NCI-H1092 treated with DMSO at 0.1 percent for 48 hours (cell line): ENCODE measurements at places on chromosomes 3 and 15.

DNA sequence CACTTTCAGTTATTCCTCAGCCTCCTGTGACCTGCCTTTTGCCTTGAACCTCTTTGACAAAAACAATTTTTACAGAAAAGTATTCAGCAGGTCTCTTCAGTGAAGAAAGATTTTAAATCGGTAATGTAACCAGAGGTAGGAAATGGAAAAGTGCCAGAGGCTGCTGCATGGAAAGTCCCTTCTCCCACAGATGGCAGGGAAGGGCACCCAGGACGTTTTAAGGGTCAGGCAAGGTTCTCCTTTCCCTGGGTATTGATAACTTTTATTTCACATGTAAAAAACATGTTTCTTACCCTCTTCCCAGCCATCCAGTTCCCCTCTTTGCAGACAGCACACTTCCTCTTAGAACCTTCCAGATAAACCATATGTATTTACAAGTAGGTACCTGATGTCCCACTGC, 185.6 kb downstream of the OR4M2 start:
- DNase-seq: no peak

- DNase-seq: peak; percentile 16
Measured at GRCh38 chr15:68055224-68055705, 1.1 kb downstream of the PIAS1 start.

GRCh38 chr15:91787198-91787597, 66.3 kb upstream of the SLCO3A1 start:
- DNase-seq: no peak

DNA sequence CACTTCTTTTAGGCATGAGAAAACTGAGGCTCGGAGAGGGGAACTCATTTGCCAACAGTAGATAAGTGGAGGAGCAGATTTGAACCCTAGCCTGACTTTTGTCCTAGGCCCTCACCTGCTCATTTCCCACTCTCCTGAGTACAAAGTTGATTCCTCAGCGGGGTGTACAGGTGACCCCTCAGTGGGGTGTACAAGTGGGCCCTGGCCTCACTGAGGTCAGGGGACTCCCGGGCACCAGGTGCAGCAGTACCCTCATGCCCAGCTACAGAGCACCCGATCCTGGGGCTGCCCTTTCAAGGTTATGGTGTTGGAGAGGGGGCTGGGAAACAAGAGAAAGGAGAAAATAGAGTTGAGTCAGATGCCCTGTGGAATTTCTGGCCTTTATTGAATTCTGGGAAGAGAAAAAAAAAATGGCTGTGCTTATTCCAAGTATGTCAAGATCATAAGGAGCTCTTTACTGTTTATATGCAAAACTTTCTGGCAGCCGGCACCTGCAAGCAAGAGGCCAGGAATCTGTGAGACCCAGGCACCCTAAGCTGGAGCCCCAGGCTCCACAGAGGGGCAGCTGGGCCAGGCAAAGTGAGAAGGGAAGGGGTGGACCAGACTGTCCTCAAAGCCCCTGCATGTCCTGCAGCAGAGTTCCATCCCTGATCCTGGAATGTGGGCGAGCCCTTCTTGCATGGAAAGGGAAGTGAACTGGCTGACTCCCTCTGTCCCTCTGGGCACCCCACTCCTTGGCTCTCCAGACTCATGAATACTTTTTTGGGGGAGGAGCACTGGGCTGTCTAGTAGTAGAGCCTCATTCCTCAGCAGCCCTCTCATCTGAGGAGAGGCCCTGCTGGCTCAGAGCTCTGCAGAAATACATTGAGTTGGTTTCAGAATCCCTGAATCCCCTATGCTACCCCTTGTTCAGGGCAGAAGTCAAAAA, 43.1 kb downstream of the AMOTL2 start:
- DNase-seq: no peak

GRCh38 chr3:114218578-114219185, 18.7 kb downstream of the ZNF80 start:
- no peak for DNase-seq

GRCh38 chr3:76026379-76026778, 241.0 kb upstream of the ZNF717 start:
- no peak for DNase-seq

GRCh38 chr3:108503722-108504121, 6.7 kb downstream of the MYH15 start:
- no peak for DNase-seq

DNA sequence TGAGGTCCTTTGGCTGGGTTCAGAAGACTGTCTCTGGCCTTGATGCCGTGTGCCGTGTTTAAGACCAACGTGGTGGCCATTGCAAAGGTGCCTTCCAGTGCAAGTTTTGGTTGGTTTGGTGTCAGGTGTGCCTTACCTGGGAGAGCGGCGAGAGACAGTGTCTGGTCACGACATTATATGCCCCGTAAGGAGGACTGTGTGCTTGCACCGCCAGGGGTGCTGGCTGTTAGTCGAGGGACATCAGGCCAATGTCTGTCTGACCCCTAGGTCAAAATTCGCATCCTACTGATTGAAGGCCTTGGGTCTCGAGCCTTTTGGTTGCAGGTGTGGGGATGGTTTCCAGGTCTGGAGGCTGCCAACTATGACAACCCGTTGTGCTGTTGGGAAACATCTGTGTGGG, 111.9 kb downstream of the SNRPN start:
- DNase-seq: no peak

DNA sequence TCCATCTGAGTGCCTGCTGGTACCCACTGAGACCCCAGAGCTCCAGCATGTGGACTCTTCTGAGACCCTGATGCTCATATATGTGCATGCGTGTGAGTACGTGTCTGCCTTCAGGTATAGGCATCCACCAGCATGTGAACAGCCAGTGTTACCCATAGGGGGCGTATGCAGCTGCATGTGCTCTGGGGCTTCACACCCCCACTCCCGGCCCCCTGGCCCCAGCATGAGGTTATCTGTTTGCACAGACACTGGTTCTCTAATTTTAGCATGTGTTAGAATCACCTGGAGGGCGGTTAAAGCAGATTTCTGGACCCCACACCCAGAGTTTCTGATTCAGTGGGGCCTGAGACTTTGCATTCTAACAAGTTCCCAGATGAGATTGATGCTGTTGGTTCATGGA, 824 bp upstream of the CILP start:
- no peak for DNase-seq

DNA sequence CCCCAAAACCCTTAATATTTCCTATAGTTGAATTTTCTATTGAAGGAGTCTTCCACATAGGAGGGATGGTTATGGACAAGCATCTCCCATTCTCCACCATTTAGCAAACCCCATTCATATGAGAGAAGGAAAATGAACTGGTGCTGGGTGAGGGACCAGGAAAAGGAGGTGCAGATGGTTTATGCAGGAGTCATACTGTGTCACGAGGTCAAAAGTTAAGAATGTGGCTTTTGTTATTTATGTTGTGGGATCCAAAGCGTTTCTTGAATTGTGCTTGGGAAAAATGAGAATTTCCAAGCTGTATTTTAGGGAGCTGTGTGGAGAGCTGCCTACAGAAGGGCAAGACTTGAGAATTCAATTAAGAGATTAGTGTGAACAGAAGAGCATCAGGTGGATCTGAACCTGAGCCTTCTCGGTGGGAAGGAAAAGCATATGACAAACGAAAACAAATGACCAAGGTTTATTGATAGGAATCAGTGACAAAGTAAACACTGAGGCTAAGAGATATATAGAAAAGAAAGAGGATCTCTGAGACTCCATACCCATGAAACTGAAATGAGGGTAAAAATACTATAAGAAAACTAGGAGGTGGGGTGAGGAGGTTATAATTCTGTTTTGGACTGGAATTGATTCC, 473.3 kb upstream of the NR2F2 start:
- DNase-seq: no peak

DNA sequence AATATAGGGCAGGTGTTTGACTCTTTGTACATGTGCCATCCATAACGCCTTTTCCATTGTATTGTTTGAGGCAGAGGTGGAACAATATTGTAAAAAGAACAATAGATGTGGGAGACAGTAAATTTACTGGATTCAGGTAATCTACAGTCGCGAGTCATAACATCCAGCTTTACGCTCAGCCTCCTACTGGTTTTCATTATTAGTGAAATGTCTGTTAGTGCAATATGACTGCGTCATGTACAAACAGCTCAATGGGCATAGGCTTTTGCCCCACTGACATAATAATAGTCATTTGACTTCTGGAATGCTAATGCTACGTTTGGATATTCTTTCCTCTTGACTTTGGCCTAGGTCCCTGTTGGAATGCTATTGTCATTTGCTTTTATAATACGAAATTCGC, 9.5 kb downstream of the CACNA2D3 start:
- no peak for DNase-seq

GRCh38 chr3:58101499-58102389, 93.5 kb downstream of the FLNB start:
- DNase-seq: no peak

DNA sequence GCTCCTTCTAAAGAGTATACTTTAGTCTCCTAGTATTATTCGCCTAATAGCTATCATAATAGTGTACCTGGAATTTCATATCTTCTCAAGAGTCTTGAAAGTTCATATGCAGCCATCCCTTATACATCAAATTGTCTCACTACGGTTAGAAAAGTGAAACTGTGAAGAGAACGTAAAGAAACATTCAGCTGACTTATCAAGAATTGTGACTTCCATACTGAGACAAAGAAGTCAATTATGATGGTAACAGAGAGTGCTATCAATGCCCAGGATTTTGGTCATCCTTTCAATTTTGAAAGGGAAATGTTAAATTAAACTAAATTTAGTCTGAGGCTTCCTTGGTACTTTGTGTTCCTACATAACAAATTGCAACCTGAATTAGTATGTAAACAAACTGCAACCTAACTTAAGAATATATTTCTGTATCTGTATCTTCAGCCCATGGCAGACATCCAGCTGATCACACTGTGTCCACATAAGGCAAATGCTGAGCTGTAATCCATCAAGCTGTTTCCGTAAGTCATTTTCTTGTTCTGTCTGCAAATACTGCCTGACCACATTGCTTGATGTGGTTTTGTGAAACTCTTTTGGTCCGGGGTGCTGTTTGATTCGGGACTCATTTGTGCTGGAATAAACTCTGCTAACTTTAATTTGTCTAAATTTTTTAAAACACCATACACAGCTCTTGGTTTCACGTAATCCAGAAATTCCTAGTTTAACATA, 469.6 kb downstream of the SI start:
- DNase-seq: no peak

GRCh38 chr3:120370463-120370862, 21.3 kb upstream of the LRRC58 start:
- DNase-seq: no peak

GRCh38 chr3:161150001-161150525, 44.9 kb upstream of the B3GALNT1 start:
- no peak for DNase-seq

DNA sequence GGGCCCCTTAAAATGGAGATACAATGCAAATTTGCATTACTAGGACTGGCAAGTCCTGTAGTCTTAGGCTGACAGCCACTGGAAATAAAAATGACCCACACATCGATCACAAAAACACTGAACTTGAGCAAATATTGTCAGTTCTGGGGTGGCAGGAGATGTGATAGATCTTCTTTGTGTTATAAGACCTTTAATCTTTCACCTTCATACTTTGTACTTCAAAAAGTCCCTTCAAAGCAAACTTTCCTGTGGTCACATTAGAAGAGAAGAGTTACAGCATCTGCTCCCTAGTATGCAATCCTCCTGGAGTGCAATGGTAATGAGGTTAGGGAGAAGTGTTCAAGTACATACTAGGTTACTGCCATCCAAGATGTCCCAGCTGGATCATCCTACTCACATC, 149.4 kb upstream of the KCNMB2 start:
- no peak for DNase-seq

DNA sequence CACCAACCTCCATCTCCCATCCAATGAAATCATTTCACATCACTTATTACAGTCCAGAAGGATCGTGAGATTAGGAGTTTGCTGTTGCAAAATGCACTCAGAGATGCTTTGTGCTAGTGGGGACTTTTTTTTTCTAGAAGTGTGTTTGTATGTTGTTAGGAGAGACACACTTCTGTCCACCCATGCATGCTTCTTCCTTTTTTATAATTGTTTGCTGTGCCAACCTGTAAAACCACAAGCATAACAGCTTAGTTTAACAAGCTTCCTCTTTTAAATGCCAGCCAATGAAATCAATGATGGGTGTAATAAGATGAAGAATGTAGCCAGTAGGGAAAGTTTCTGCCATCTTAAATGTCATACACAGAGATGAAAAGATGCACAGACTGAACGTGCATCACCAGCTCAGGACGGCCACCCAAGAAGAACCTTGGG, 305.6 kb upstream of the STT3B start:
- no peak for DNase-seq

DNA sequence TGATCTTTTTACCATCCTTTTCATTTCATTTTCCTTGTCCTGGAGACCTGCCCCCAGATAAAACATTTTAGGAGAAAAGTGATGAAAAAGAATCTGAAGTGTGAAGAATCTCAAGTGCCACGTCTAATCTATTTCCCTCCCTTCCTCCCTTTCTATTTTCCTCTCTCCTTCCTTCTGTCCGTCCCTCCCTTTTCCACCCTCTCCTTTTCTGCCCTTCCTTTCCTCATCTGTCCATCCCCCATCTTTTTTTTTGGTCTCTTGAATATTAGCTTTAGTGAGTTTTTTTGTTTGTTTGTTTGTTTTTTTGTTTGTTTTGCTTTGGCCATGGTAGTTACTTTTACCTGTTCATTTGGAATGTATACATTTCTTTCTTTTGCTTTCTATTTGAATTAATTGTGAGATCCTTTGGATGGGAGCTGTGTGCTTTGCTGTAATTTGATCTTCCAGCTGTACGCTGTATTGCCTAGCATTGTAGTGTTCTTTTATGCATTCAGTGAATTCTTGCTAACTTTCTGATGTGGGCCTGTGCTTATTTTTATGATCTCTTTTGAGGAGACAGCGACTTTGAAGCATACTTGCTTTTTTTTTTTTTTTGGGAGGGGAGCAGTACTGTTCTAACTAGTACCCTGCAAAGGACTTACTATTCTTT, 19.2 kb downstream of the CDIN1 start:
- DNase-seq: peak; percentile 1

- peak; percentile 46 for DNase-seq
Measured at GRCh38 chr3:183378008-183378407, 50.4 kb downstream of the MCF2L2 start.

GRCh38 chr3:65146179-65146578, 458.4 kb upstream of the ADAMTS9 start:
- no peak for DNase-seq

GRCh38 chr3:45582430-45582829, 12.1 kb upstream of the LIMD1 start:
- DNase-seq: no peak

- DNase-seq: no peak
Measured at GRCh38 chr15:63420333-63420747, 38.7 kb upstream of the CA12 start.

DNA sequence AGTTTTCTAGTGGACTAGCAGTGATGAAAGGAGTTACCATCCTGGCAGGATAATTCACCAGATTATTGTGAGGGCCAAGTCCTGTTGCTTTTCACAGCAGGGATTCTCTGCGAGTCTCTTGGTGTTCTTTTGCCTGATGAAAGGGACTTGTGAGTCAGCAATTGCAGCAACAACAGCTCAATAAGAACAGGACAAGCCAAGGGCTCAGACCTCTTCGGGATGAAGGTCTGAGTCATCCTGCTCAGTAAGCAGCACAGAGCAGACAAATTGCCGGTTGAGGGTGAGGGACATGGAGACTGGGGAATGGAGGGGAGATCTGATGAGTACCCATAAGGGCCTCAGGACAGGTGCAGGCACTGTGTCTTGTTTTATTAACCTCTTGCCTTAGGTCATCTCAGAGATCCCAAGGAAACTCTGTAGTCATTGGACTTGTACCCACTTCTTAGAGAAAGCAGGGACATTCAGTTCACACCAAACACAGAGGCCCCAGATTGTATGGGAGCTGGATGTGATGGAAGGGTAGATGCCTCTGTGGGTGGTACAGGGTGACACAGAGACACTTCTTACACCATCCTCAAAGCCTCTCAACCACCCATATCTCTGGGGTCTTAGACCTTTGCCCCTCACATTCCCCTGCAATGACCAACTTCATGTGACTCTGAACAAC, 173.8 kb upstream of the TLE3 start:
- DNase-seq: no peak
